Iris pigment epithelial cell (primary cell): ENCODE measurements at places on chromosomes 13 and 19.

GRCh38 chr13:112968910-112969691 lies at the start of gene MCF2L:
MCF2L (plus strand) TSS chr13:112969214; CDS start chr13:112969380, 166 bp downstream.
- DNase-seq = peak; percentile 83

DNA sequence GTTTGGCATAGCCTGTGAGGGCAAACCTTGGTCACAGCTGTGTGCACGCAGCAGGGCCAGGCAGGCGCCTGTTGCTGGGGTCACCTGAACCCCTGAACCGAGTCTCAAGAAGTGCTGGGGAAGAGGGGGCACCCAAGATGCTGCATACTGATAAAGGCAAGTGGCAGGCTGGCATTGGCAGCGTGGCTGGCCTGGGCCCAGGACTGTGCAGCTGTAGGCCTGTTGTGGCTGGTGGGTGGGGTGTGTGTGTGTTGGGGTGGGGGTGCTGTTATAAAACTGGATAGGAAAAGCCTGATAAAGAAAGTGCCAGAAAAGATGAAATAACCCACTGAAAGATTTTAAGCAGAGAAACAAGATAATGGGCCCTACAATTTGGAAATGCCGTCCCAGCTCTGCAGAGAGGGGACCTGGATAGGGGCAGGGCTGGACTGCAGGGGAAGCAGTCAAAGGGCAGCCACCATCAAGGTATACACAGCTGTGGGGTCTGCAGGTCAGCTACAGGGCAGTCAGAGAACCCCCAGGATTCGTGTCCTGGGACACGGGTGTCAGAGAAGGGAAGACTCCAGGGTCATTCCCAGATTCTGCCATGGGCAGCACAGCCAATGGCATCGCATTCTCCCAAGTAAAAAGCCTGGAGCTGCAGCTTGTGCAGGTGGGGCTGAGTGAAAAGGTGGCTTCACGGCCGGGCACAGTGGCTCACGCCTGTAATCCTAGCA lies 33.2 kb downstream of the CILP2 start:
- no peak for DNase-seq

GRCh38 chr13:98260357-98261164 lies 83.5 kb upstream of the RNF113B start:
- no peak for DNase-seq

DNA sequence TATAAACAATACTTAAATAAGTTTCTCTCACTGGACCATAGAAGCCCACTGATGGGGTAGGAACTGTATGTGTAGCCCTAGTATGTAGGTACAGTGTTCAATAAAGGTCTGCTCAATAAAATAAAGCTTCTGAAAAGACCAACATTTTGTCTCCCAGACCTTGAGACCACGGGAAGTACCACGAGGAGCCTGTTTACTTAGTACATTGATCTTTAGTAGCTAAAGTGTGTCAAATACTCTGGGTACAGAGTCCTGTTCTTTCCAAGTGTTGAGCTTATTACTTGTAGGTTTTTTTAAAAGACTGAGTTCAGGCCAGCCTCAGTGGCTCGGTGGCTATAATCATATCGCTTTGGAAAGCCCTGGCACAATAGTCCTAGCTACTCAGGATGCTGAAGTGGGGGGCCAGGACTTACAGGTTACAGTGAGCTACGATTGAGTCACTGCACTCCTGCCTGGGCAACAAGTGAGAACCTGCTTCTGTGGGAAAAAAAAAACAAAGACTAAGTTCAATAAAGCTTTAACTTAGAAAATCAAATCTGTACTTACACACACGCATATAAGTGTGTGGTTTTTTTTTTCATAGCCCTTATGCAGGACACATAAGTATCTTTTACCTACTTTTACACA lies 3.4 kb downstream of the MTRF1 start:
- DNase-seq = no peak

DNA sequence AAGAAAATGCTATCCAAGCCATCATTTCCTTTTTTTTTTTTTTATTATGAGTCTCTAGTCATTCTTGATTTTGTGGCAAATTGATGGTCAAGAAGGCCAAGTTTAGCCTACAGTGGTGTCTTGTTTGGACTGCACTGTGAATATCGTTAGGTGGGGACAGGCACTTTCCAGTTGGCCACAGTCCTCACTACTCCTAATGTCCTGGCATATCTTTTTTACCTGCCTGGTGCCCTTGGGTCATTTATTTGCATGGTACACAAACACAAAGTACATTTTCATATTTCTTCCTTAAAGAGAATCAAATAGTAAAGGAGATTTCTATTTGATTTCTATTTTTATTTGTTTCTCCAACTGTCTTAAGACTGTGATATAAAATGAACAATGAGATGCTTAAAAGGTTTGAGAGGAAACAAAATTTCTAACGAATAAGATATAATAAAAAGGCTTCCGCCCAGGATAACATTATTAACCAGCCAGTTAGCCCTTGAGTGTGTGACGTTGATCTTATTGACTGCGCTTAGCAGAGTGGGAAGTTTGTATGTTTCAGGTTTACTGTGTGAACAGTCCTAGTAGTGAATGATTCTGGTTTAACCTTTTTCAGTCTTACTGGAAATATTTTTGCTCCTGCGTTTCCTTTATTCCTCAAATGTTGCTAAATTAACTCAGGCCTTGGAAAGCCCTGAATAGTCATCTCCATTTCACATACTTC lies 312.0 kb downstream of the ATP8A2 start:
- DNase-seq = no peak

- peak; percentile 52 for DNase-seq
Measured at GRCh38 chr13:101570410-101570809, 117.9 kb downstream of the ITGBL1 start.

- no peak for DNase-seq
Measured at GRCh38 chr13:60268203-60268555, 104.5 kb upstream of the DIAPH3 start.

DNA sequence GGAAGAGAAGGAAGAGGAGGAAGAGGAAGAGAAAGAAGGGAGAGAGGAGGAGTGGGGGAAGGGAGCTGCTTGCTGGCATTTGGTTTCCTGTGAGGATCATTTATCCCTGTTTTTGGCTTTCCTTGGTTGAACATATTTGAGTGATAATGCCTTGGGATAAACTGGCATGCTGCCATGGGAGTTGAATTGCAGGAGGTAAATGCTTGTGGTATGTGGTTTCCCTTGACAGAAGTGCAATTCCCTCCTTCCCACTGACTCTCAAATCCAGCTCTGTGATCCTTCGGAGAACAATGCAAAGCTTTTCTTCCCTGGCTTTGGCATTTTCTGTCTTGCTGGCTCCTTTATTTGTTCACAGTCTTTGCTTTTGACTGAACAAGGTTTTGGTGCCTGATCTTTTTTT lies 27.2 kb upstream of the CBY2 start:
- DNase-seq = peak; percentile 50

DNA sequence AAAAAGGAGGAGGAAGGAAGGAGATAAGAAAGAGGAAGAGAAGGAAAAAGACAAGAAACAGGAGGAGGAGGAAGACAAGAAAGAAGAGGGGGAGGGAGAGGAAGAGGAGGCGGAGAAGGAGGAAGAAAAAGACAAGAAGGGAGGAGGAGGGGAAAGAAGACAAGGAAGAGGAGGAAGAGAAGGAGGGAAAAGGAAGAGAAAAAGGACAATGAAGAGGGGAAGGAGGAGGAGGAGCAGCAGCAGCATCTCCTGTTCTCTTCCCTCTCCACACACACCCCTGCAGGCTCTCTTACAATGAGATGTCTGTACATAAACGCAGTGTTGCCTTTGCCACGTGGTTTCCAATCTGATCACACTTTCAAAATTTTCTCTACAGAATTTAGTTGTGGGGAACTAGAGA lies 66.6 kb downstream of the RUBCNL start:
- no peak for DNase-seq

DNA sequence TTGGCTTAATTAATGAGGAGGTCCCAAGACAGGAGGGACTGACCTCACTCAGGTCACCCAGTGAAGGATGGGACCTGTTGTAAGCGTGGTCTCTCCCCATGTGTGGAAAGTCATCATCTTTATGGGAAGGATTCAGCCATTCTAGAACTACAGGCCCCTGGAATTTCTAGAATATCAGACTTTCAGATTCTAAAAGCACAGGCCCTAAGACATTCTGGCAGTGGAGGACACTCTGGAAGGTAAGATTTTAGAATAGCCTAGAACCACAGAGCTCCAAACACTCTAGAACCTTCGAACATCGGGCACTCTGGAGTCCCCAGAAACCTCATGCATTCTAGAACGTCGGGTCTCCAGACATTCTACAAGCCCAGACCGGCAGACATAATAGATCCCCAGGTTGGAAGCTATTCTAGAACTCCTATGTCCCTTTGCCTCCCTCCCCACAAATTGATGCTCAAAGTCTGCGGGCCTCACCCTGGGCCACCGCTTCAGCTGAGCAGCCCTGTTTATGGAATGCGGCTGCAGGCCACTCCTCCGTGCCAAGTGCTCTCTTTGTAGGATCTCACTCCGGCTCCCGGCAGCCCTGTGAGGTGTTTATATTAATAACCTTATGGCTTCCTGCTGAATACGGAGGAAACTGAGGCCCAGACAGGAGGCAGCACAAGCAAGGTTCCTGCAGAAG lies 1.9 kb upstream of the KLK15 start:
- peak; percentile 16 for DNase-seq

DNA sequence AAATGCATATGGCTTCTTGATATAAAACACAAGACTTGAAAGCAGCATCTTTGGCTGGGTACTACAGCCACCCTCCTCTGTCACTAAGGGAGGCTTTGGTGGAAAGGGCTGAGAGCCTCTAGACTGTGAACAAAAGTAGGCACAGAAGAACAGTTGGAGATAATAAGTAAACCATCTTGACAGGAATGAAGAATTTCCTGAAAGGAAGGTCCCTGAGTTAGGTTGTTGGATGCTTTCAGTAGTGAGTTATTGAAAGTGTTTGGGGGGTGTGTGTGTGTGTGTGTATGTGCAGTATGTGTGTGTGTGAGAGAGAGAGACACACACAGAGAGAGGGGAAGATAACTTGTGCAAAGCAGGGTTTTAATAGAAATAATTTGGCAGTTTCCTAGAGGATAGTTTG lies 38.2 kb downstream of the ALOX5AP start:
- no peak for DNase-seq

- DNase-seq = peak; percentile 13
Measured at GRCh38 chr13:91592056-91593014, 193.9 kb downstream of the GPC5 start.

GRCh38 chr13:91740756-91741155 lies 342.3 kb downstream of the GPC5 start:
- DNase-seq = no peak

GRCh38 chr13:25067064-25067463 lies 28.9 kb upstream of the PABPC3 start:
- no peak for DNase-seq

DNA sequence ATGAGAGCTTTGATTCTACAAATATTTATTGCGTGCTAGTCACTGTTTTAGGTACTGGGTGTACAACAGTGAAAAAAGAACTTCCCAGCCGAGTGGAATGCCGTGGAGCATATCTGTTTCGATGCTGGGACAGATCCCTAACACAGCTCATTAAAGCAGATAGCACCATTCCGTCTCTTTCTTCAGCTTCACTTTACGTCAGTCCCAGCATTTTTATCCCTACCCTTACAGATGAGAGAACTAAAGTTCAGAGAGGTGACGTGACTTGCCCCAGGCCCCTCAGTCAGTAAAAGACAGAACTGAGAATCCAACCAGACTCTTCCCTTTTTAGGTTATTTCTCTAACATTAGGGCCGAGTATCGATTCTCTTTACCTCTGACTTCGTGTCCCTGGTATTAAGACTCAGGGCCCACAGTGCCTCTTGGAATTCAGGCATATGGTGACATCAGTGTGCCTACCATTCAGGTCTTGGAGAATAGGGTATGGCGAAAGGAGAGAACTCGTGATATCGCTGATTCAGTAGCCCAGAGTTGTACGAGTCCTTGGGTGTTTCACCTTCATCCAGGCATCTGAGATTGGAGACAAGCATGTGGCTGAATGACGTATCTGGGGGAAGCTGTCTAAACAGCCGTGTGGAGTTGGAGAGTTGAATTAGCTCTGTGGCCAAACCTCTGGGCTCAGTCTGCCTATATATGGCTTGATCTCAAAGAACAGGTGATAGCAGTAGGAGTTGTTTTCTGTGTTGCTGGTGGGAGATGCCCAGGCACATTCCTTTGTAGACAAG lies 27.1 kb downstream of the ACTN4 start:
- DNase-seq = no peak

- no peak for DNase-seq
Measured at GRCh38 chr13:91785431-91786119, 387.2 kb downstream of the GPC5 start.

- DNase-seq = peak; percentile 99
Measured at GRCh38 chr13:37134411-37135041, 29.1 kb upstream of the CSNK1A1L start.

GRCh38 chr13:21063031-21063430 lies 1.6 kb upstream of the LATS2 start:
- DNase-seq = no peak

DNA sequence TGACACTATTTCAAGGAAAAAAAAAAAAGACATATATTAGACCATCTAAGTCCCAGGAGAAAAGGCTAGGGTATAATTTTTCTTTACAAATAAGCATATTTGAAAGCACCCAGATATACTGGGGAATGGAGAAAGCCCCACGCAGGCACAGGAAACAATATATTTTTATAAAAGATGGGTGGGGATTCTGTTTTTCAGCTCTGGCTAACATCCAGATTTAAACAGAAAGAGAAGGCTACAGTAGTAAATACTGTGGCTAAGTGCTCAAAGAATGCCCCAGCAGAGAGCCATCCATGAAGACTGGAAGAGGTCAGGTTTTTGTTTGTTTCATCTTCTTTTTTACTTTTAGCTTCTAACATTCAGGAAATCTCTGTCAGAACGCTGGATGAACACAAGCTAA lies 16.0 kb downstream of the ZNF44 start:
- DNase-seq = no peak

DNA sequence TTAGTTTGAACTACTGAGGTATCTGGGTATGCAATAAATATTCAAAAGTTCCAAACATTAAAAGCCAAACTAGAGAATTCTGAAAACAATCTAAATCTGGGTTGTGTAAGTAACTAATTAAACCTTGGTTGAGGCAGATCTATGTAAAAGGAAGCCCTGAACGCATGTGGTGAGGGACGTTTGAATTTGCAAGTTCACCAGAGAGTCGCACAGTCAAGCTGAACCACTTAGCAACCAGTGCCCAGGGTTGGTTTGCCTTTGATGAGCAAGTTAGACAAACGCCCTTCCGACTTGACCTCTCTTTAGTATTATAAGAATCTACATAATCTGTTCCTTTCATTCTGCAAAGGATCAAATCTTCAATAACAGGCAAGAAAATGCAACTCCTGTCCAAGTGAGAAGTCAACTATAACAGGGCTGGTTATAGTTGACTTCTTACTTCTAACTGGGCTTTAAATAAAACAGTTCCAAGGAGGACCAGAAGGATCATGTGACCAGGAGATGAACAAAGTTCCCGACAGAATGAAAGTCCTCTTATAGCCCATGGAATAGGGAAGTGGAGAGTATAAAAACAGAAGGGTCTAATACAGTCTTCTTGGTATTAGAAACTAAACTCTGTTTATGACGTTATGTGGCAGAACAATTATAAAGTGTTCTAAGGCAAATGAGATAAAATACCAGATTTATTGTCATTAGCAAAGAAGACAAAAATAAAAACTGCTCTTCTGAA lies 40.6 kb downstream of the PHF11 start:
- no peak for DNase-seq
